ENCODE measurements at places on chromosomes 6 and 20. TPM values are rescaled to one million over a fixed set of nuclear protein-coding genes. Genes with fewer than 3 reads are reported as not detected.

DNA sequence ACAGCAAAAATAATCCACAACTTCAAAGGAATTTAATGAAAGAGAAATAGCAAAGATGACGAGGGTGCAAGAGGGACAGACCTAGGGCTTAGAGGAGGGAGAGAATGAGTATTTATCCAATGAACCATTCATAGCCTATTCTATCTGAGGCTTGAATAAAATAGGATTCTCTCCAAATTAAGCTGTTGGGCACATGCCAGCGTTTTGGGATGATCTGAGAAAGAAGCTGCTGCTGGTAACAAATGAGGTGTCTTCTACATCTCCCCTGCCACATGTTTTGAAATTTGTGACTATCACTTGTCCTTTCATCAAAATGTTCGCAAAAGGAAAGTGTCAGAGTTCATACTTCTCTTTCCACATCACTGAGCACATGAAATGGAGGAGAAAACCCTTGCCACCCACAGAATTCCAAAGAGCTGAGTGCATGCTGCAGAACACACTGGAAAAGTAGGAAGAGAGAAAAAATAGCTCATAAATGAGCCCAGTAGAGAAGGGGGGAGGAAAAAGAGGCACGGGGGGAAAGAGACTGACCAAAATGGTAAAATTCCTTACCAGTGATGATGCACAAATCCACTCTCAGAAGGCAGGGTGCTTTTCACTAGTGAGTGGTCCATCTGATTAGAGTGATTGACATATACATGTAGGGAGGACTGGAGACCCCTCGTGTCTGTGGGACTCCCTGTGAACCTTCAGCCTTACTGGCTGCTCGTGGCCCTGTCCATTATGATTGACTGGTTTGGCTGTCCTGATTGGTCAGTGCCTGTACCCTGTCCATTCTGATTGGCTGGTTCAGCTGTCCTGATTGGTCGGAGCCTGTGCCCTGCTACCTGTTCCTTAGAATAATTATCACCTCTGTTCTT is 180.5 kb downstream of the OGFRL1 start:
- peak; percentile 6 for DNase-seq

SDCBP2 gene
- total RNA-seq = 2.2 TPM

DNA sequence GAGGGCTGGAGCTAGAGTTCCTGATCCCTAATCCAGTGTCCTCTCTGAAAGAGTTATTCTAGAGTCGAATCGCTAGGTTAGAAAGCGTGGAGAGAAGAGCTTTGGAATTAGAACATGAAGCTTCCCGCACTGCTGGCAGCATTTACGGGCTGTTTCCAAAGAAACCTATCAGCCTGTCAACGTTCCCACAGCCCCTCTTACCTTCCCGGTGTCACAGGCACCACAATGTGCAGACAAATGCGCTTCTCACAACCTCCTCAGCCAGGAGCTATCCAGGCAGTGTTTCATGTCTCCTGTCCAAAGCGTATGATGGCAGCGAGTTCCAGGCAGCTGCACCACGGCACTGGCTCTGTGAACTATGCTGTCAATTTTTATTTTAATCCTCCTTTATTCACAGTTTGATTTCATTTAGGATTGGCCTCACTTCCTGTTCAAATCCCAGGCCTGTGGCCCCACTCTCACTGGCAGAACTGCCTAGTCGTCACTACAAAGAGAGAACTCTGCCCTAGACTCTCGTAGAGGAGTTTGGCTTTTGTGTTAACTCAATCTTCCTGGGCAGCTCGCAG is 322.8 kb upstream of the SOX4 start:
- DNase-seq = no peak

- no peak for DNase-seq
Observed at GRCh38 chr6:130559166-130559565, 193.3 kb downstream of the TMEM200A start.

DNA sequence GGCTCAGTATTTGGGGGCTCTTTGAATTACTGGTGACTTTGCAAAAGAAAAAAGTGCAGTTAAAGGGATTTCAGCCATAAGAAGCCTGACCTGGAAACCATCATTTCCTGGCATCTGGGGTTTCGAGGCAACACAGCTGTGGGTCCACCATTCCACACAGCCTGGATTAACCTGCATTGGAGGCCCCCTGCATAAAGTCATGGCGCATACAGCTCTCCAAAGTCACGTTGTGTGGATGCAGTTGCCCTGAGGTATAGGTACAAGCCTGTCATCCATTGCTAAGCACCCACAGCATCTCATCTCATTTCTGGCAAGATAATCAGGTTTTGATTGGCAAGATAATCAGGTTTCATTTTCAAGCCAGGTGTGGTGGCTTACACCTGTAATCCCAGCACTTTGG is 54.5 kb upstream of the TAGAP start:
- no peak for DNase-seq
